ENCODE measurements at places on chromosomes 16 and 17.

- DNase-seq = no peak
These were observed 10.9 kb downstream of the DLX4 start for GRCh38 chr17:49979748-49980479.

DNA sequence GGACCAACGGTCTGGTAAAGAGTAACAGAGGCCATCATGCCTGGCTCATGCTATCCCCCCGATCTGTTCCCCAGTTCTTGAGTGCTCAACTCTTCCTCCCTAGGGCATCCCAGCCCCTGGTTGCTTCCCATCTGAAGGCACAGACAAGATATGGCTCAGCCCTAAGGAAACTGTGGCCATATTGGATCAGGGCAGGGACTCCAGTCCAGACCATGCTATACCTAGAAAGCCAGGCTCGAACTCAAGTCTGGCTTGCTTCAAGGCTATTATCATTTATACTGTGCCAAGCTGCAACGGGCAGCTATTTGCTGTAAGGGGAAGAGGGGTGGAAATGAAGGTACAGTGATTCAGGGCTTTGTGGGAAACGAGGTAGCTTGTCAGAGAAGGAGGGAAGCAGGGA lies 2.8 kb downstream of the UBTF start:
- no peak for DNase-seq

DNA sequence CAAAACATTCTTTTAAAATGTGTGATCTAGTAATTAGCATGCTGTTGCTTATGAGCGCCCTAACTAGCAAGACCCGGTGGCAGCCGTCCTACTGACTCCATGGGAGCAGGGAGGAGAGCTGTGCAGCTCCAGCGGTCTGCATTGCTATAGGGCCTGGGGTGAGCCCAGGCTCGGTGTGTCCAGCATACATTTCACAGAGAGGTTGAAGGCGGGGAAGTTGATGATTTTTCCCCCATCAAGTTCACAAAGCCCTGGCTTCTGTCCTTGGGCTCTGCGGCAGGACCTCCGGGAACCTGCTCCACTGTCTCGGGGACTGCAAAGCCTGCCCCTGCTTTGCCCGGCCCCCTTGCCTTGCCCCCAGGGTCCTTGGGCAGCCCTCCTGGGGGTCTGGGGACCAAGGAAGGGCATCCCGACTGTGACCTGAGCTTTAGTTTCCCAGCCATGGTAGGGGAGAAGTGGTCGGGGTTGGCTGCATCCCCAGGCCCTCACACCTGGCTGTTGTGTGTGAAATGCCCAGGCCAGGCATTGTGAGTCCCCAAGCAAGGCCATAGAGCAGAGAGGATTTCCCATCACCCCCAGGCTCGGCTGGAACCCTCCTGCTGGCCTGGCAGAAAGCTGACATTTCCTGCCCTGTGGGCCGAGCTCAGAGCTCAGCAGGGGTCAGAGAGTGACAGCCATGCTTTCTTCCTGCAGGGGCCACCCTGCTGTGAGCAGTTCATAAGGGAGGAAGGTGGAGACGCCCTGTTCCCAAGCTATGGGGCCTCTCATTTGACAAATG lies 24.8 kb downstream of the KCNJ12 start:
- no peak for DNase-seq

GRCh38 chr17:27290916-27291598 lies 2.9 kb upstream of the WSB1 start:
- DNase-seq = no peak

DNA sequence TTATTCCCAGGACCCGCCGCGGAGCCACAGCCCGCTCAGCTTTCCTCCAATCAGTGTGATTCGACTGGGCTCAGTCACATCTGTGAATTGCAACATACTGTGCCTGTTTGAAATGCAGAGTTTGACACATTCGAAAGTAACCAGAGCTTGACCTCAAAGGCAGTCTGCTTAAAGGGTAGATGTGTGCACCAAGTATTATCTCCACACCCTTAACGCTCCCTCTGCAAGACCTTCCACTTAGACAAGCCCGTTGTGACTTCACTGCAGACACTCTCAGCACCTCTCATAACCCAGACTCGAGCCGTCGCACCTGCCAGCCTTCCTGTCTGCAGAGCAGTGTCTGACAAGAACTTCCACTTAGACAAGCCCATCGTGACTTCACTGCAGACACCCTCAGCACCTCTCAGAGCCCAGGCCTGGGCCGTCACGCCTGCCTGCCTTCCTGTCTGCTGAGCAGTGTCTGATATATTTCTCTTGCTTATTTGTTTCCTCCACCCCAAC lies 3.7 kb downstream of the KLHDC4 start:
- no peak for DNase-seq

DNA sequence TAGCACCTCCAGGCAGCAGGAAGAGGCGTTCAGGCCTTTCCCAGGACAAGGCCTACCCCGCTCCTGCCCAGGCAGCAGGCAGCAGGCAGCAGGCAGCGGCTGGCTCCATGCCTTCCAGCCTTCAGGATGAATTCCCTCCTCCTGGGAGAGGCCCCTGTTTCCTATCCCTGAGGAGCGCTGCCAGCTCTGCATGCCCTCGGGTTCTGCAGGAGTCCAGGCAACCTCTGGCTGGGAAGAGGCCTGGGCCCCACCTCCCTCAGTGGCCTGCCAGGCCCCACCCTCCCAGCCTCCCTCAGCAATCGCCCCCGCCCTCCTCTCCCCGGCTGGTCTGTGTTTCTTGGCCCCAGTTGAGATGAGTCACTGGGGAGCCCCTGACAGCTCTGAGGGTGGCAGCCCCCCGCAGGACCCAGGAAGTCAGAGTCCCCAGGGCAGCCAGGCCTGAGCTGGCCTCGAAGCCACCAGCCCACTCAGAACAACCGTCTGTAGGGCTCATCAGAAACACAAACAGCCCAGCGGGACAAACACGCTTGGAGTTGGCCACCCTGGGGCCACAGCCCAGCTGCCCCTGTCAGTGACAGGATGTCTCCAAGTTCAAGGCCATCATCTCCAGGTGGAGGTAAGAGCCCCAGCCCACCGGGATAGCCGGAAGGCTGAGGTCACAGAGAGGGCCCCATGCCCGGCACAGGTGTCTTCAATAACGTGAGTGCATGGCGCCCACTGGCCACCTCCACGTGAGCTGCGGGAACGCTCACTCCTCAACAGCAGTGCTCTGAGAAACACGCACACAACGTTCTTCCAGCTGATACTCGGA lies 39.5 kb upstream of the CIBAR2 start:
- DNase-seq = peak; percentile 96

GRCh38 chr17:80604670-80605010 lies 60.0 kb downstream of the RPTOR start:
- no peak for DNase-seq

GRCh38 chr17:75473246-75473645 lies 16.8 kb downstream of the TMEM94 start:
- DNase-seq = no peak

GRCh38 chr16:73196670-73197069 lies 148.7 kb upstream of the ZFHX3 start:
- DNase-seq = peak; percentile 56

- DNase-seq = no peak
These were observed 15.1 kb downstream of the C16orf54 start for GRCh38 chr16:29730649-29731048.

DNA sequence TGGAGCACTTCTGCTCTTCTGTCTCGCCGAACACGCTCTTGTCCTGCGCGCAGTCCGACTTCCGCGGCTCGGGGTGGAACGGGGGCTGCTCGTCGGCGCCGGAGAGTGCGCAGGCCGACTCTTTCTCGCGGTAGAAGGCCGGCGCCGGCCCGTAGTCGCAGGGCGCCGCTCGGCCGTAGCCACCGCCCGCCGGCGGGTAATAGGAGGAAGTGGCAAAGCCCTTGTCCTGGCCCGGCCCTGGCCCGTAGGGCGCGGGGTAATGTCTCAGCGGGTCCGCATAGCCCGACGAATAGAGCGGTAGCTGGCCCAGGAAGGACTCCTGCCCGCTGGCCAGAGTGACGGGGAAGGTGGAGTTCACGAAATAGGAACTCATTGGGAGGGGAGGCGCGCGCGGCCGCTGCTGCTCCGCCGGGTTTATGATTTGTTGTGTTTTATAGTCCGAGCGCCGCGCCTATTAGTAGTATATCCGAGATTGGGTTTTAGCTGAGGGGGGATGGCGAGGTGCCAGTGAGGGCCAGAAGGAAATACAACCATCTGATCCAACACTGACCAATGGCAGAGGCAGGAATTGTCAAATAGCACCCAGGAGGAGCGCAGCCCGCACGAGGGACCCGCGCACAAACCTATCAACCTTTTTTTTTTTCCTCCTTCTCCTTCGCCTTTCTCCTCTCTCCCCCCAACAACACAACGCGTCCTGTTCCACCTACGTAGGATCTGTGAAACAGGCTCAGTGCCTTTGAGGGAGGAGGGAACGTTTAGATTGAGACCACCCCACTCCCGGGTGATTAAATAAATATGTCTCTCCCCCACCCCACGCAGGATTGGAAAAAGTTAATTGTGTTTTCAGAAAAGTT lies 4.4 kb upstream of the HOXB5 start:
- DNase-seq = no peak

- no peak for DNase-seq
These were observed 32.3 kb downstream of the SLC7A5 start for GRCh38 chr16:87836844-87837581.

DNA sequence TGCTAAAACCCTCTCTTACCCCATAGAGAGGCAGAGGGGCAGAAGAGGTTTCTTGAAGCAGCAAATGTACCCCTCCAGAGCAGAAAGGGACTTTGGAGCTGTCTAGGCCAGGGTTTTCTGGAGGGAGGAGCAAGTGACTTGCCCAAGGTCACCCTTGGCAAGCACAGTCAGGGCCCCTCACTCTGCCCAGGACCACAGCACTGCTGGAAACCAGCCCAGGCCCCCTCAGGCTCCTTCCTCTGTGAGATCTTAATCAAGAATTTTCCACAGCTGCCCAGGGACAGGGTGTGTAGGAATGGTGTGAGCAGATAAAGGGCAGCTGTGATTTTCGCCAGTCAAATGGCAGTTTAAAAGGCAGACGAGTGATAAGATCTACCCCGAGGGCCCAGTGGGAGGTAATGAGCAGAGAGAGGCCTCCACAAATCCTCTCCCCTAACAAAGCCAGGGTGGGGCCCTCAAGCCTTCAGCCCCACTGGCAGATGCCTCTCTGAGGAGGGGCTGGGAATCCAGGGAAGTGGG lies 3.9 kb upstream of the SLC12A3 start:
- no peak for DNase-seq

DNA sequence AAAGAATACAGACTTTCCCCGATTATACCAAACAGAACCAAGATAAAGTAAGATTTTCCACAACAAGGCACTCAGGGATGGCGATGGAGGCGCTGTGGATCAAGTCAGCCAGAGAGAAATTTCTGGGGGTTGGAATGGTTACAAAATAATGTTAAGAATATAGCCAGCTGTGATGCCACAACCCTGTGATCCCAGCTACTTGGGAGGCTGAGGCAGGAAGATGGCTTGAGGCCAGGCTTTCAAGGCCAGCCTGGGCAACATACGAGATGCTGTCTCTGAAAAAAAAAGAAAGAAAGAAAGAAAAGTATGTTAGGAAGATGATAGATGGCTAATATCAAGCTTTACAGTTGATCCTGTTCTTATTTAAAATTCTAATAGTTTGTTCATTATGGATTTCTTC lies 10.6 kb upstream of the ALOX12 start:
- DNase-seq = no peak

DNA sequence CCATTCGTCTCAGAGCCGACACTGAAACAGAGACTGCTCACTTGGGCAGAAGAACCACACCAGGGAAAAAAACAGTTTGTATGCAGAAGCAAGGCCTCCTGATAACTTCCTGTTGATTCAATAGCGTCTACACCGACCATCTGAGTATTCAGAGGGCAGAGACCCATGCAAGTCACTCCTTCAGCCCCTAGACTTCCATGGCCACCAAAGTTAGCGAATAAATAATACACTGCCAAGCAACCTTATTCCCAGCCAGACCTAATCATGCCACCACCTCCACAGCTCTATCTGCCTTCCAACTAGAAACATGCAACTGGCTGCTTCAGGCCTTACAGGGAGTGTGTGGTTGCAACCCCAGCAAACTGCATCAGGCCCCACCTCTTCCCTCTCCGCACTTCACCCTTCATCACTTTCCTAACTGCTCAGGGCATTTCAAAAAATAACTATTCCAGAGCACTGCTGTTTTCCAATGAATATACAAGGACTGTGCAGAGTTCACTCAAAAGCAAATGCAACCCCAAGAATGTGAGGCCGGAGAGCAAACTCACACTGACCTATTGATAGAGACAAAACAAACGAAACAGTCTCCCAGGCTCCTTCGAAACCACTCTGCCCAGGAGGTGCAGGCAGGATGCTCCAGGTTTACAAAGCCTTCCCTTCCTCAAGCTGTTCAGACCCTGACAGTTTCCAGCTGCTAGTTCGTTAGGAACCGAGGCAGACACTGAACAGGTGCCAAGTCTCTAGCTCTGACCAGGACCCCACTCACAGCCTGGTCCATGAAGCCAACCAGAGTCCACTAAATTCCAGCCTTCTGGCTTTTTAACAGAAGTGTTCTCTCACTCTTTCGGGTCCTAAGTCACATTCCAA lies 3.6 kb downstream of the USP7 start:
- no peak for DNase-seq

DNA sequence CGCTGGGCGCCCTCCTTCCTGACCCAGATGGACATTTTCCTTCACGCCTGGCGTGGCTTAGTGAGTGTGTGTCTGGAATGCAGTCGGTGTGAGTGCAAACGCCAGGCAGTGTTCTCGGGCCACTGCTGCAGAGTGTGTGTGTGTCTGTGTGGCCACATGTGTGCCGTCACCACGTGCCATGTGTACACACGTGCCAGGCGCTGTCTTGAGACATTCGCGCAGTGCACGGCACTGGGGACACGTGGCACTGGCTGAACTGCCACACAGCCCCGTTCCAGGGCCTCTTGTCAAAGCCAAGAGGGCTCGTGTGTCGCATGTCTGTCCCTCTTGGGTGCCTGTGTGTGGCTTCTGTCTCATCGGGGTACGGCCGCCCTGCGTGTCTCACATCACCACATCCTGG lies 28.8 kb downstream of the MAPK8IP3 start:
- DNase-seq = no peak

DNA sequence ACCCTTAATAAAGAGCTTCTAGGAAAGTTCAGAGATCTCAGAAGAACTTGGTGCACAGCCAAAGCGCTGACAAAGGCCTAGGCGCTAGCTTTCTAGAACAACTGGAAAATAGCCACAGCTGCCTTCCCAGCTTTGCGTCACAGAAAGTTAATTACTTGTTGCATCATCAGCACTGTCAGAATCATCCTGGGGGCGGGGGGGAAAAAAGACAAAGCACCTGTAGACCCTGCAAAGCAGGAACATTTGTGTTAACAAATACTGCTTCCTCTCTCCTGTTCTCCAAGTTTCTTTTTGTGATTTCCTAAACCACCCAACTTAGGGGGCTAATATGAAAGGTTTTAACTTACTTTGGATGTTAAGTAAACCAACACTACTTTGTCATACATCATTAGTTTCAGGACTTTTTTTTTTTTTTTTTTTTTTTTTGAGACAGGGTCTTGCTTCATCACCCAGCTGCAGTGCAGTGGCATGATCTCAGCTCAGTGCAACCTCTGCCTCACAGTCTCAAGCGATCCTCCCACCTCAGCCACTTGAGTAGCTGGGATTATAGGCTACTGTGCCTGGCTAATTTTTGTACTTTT lies 4.8 kb upstream of the AARSD1 start:
- peak; percentile 41 for DNase-seq

GRCh38 chr16:67112591-67113399 lies 3.1 kb downstream of the PHAF1 start:
- no peak for DNase-seq

All from foreskin fibroblast (primary cell).